ENCODE measurements at places on chromosomes 4 and X.

DNA sequence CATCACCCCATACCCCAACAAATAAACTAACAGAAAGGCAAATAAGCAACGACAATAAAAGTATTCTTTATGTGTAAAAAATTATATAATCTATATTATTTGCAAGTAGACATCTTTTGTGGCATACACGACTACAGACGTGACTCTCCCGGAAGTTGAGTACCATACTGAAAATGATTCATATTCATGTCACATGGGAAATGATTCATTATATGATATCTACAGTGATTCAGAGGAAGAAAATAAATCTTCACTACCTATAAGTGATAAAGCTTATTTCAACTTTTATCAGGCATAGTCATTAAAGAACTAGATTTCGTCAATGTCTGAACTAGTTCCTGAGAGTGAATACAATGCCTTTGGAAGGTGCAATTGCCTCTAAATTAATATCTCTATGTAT, 4.6 kb upstream of the ANTXR2 start:
- no peak for DNase-seq

DNA sequence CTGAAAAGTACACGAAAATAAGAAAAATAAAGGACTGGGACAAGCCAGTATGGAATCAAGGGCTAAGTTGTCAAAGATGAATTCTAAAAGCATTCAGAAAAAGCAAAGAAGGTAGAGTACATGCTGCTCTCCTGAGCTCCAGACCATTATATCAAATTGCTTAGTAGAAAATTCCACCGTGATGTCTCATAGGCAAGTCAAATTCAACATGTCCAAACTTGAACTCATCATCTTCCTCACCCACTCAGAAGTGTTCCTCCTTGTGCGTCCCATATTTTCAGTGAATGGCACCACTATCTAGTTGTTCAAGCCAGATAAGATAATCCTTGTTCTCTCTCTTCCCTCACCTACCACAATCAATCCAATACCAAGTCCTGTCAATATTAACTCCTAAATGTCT, 37.5 kb upstream of the IL13RA2 start:
- DNase-seq, result no peak

GRCh38 chr4:186030399-186030775, 38.6 kb upstream of the TLR3 start:
- no peak for DNase-seq

GRCh38 chr4:54187148-54187547, 41.9 kb upstream of the PDGFRA start:
- no peak for DNase-seq

GRCh38 chr4:16202598-16202997, 23.7 kb downstream of the TAPT1 start:
- no peak for DNase-seq

- no peak for DNase-seq
Measured at GRCh38 chrX:73262991-73263390, 48.3 kb upstream of the NAP1L2 start.

DNA sequence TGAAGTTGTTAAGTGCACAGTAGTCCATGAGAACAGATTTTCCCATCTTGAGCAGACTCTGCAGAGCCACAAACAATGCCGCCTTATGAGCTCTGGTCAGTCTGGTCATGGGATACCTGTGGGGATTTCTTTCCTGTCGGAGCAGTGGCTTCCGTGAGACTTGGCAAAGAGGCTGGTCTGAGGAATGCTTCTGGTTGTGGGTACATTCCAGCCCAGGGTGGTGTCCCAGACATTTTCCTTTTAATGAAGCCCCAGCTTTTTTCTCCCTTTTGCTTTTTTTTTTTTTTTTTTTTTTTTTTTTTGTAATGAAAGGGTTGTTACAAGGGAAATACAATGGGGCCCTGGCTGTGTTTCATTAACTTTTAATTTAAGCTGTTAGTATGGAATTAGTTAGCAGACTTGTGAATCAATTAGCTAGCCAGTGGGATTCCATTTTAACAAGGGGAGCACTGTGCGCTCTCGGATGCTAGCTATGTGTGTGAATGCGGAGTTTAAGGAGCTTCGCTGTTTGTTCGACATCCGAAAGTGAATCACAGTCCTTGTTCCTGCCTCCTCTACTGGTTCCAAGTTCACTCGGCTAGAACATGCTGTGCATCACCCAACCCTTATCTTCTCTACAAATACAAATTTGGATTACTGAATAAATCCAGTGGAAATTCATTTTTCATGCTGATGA, 225.1 kb downstream of the CBR4 start:
- no peak for DNase-seq

GRCh38 chrX:47240619-47241018, 7.8 kb downstream of the USP11 start:
- DNase-seq, result peak; percentile 43

DNA sequence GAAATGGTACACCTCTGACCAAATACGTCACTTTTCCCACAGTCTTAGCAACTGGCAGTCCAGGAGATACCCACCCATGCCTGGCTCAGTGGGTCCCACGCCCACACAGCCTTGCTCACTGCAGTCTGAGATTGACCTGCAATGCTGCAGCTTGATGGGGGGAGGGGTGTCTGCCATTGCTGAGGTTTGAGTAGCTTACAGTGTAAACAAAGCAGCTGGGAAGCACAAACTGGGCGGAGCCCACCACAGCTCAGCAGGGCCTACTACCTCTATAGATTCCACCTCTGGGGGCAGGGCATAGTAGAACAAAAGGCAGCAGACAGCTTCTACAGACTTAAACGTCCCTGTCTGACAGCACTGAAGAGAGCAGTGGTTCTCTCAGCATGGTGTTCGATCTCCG, 52.7 kb downstream of the AMER1 start:
- DNase-seq, result no peak

DNA sequence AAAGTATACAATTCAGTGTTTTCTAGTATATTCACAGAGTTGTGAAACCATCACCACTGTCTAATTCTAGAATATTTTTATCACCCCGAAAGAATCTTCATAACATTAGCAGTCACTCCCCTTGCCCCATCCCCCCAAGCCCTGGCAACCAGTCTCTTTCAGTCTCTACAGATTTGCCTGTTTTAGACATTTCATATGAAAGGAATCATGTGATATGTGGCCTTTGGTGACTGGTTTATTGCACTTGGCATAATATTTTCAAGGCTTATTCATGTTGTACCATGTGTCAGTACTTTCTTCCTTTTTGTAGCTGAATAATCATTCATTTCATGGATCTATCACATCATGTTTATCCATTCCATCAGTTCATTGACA, 371.7 kb downstream of the AFF2 start:
- DNase-seq, result no peak

GRCh38 chrX:41526925-41527324, 79.8 kb downstream of the NYX start:
- no peak for DNase-seq

DNA sequence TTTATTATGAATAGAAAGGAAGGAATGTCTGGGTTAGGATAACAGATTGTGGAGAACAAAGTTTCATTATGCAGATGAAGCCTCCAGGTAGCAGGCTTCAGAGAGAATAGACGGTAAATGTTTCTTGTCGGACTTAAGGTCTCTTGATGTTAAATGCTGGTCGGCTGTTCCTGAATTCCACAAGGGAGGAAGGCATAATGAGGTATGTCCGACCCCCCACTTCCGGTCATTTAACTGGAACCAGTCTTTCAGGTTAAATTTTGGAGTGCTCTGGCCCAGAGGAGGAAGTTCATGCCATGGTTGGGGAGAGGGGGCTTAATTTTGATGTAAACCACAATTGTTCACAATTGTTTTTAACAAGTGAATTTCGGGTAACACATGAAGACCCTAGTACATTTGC, 158.1 kb upstream of the VCX3A start:
- no peak for DNase-seq

DNA sequence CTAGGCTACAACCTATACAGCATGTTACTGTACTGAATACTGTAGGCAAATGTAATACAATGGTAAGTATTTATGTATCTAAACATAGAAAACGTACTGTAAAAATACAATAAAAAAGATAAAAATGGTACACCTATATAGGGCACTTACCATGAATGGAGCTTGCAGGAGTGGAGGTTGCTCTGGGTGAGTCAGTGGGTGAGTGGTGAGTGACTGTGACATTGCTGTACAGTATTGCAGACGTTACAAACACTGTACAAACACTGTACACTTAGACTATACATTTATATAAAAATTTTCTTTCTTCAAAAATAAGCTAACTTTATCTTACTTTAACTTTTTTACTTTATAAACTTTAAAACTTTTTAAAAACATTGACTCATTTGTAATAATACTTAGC, 190.3 kb upstream of the NR3C2 start:
- no peak for DNase-seq

DNA sequence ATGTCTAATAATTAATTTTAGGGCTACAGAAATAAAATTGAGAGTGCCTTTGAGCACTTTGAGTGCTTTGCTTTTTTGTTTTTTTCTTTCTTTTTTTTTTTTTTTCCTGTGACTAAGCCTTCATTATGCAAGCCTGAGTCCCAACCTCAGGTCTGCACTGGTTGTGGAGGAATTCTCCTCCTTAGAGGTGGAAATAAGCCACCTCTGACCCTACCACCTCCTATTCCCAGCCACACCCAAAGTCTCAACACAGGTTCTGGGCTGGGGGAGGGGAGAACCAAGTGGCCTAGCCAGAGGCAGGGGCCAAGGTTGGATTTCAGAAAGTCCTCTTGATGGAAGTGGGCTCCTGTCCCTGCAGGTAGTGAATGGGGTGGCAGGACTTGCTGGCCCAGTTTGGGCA, 180.2 kb downstream of the ARAP2 start:
- DNase-seq, result no peak

- DNase-seq, result no peak
Measured at GRCh38 chr4:26451597-26451996, 38.7 kb downstream of the CCKAR start.

GRCh38 chr4:165963621-165964020, 90.6 kb downstream of the TLL1 start:
- DNase-seq, result no peak

- DNase-seq, result no peak
Measured at GRCh38 chr4:48247142-48247877, 22.3 kb downstream of the TEC start.

DNA sequence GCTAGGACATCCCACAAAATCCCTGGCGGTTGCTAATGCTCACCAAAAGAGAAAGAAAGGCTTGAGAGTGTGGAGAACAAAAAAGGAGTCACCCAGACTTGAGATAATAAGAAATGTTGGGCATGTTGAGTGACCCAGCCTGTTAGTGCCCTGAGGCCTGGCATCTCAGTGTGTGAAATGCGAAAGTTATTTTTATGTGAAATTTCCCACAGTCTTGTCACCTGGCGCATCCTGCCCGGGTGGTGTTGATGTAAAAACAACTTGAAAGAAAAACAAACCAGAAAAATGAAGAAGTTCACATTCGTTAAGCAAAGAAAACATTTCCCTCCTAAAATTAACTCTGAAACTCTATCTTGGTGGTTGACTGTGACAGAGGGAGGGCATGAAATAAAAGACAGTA, 495.2 kb downstream of the MID1IP1 start:
- no peak for DNase-seq

- DNase-seq, result no peak
Measured at GRCh38 chrX:154979629-154980028, 42.9 kb downstream of the F8 start.

DNA sequence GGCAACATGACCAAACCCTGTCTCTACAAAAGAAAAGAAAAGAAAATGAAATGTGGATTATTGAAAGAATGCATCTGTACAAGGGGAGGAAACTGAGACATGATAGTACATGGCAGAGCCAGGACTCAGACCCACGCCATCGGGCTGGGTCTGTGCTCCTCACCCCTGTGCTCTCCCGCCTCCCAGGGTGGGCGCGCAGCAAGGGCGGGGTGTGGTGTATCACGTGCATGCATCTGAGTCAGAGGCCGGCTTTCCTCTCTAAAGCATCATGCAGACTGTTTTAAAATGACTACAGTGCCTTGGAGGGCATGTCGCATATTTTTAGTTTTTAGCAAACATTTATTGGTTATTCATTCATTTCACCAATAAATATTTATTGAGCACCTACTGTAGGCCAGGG, 47.8 kb downstream of the HTT-AS start:
- DNase-seq, result no peak

DNA sequence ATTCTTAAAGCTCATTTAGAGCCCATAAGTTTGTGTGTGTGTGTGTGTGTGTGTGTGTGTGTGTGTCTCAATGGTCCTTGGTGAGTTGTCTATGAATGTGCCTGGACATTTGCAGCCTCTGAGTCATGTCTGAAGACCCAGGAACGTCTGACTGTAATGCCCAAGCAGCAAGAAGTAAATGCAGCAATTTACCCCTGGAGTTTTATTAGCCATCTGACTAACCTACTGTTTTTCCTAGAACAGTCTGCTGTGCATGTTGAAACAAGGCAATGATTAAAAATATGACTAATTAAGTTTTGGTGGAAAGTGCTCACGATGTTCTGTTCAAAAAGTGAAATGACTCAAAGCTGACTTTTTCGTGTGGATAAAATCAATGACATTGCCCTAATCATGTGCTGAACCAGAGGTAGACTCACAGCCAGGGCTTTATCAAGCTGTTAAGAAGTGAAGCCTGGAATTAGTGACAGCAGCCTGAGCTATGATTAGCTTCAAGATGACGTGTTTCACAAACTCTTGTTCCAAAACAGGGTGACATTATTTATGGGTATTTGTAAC, 201.6 kb downstream of the CPE start:
- no peak for DNase-seq
